ENCODE measurements at places on chromosomes 2 and 18. TPM values are rescaled to one million over a fixed set of nuclear protein-coding genes. Genes with fewer than 3 reads are reported as not detected.

GRCh38 chr2:131413785-131414184 is 49.8 kb upstream of the RAB6D start:
- no peak for DNase-seq

DNA sequence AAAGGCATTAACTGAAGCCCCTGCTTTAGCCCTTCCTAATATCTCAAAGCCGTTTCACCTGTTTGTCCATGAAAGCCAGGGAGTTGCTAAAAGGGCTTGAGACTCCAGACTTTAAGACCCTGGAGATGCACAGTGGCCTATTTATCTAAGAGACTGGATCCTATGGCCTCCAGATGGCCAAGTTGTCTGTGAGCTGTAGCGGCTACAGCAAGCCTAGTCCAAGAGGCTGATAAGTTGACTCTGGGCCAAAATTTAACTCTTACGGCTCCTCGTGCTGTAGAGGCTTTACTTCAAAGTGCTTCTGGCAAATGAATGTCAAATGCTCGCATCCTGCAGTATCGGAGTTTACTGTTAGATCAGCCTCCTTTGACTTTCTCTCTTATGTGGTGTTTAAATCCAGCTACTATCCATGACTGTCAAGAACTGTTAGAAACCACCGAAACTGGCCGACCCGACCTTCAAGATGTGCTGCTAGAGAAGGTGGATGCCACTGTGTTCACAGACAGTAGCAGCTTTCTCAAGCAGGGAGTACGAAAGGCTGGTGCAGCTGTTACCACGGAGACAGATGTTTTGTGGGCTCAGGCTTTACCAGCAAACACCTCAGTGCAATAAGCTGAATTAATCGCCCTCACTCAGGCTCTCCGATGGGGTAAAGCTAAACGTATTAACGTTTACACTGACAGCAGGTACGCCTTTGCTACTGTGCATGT is 336.7 kb upstream of the CNTNAP5 start:
- DNase-seq, result no peak

DNA sequence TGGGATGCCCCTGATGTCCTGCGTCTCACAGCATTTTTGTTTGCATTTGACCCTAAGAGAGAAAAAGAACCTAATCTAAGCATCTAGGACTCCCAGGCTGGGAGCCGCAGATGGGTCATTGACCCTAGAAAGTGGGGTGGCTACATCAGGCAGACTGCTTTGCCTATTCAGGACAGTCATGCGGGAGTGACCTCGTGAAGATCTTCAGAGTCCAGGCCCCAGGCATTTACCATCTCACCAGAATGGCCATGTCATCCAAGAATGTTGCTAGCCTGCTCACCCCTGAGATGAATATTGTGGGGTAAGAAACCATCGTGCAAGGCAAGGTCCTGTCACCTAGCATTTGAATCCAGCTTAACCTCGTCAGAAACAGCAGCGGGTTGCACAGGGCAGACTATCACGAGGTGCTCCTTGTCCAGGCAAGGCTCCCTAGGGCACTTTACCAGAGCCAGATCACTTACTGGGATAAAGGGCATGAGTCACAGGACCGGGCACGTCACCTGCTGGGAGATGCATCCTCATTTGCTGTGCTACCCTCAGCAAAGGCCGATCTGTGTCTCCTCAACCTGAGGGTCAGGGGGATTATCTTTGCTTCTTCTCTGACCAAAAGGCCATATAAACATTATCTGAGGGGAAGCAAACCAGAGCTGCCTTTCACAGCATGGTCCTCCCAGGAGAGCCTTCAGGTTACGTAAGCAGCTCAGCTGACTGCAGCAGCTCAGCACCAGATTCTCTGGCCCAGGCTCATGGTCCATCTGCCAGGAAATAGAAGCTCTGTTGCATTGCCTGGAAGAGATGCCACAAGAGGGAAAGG is 162.3 kb downstream of the ACKR3 start:
- DNase-seq, result peak; percentile 36

DNA sequence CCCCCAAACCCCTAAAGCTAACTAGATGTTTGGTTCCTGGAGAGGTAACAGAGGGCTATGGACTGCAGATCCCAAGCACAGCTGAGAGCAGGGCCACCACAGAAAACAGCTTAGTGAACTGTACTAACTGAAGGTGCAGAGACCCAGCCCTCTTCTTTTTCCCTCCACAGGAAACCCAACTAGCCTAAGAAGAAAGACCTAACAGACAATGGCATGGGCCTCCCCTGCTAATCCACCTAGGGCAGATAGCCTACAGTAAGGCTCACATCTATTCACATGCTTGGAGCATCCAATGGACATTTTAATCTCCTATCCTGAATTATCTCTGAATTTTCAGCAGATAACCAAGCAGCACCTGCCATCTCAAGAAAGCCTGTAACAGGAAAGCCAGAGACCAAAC is 8.8 kb upstream of the FECH start:
- DNase-seq, result no peak

- no peak for DNase-seq
Measured at GRCh38 chr2:3634596-3635121, 23.3 kb upstream of the ALLC start.

DNA sequence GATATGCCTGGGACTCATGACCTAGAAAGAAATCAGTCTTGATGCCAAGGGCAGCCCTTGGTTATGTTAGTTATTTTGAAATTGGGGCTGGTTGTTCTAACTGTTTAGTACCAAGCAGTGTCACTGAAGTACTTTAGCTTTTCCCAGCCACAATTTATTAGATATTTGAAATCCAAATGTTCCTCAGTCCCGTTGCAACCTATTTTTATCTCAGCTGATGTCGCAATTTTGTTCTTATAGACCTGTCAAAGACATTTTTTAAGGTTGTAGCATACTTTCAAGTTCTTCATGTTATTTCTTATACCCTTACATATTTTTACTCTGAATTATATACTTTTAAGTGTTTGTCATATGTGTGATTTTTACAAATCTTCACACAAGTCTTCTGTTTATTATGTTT is 100.1 kb downstream of the LRP1B start:
- no peak for DNase-seq

DNA sequence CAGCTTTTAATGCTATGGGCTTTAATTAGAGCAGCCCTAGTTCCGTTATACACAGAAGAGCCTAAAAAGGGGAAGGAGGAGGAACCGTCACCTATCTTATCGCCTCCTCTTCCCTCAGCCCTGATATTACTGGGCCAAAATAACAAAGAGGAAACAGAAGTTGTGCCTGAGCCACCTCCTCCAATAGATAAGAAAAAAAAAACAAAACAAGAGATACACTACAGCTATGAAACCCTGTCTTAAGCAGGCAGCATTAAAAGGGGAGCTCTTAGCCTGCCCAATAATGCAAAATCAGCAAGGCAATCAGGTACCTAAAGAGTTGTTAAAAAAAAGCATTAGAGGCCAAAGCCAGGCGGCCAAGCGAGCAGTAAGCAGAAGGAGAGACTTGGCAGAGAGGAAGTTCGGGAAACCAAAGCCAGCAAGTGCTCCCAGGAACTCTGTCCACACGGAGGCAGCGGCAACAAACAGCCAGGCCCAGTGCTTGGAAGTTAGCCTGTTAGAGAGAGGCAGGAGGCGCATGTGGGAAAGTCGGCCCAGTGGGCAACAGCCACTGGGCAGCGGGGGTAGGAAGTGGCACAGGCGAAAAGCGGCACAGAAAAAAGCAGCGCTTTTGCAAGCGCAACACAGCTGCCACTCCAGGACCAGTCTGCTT is 41.8 kb upstream of the PDK1 start:
- no peak for DNase-seq

DNA sequence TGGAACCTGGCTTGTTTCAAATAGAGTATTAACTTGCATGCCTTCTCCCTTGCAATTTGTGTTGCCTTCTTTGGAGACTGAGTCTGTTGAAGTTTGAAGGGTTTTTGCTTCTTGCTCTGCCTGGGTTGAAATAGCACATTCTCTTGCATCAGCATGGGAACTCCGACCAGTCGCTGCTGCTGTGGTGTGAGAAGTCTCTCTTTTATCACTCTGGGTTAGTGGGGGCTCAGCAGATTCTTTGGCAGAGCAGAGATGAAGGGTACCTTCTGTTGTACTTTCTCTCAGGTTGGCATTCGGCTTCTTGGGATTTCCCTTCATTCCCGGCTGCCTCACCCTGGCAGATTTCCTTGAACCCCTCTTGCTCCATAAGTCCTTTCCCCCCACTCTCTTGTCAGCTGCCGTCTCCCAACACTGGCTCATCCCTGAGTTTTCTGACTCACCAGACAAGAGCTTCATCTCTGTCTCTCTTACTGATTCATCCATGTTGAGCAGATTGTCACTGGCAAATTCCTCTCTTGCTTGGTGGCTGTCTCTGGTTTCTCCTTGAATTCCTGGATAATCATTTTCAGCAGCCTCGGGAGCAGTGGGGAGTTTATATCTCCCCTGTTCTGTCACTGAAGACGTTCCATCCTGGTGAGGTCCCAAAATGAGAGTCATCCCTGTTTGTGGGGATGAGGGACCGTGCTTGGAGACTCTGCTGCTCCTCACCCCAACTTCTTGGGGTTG is 49.9 kb downstream of the ALPK2 start:
- DNase-seq, result peak; percentile 25

DNA sequence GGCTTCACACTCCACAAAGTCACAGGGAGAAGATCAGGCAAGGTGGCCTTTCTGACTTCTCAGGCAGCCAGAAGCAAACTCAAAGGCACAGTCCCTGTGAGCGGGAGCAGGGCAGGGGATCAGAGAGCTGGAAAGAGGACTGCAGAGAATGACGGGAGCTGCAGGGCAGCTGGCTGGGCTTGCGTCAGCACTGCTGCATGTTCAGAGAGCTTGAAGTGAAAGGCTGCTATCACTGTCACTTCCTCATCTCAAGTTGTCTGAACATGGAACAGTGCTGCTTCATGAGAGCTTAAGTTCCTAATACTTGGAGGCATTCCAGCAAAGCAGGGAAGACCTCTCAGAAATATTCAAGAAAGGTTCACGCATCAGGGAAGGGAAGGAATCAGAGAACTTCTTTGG is 20.4 kb downstream of the TGFBRAP1 start:
- no peak for DNase-seq

DNA sequence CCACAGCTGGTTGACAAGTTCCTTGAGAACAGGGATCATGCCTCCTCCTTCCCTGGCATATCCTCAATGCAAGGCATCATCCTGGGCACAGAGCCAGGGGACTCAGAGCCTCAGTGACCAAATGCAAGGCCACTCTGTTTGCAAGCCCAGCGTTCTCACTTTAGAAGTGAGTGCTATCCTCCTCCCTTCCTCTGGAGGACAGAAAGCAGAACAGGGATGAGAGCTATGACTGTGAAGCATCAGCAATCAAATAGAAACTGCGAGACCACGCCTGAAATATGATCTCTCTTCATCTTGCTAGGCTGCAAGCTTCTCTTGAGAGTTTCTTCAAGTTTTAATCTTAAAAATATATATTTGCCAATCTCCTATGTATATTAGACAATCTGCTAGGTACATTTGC is 119.8 kb downstream of the LRATD1 start:
- DNase-seq, result peak; percentile 63

DNA sequence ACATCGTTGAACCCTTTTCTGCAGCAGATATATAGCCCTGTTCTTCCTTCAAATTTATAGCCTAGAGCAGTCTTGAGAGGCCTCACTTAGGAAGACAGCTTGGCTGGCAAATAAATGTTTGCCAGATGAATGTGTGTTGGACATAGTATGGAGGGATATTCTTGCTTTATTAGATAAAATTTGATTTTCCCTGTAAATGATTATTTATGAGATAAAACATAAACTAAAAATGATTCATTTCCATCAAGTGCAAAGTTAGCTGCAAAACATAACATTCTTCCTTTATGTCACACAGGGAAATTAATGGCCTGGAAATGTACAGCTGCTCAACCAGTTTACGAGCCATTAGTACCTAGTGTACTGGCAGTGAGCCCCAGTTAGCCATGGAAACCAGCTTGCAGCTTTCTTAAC is 82.5 kb downstream of the LIMS1 start:
- DNase-seq, result peak; percentile 91

The UGT1A5 gene
- not detected for total RNA-seq

All from PC-3 (cell line).